ENCODE measurements at places on chromosomes 4 and X.

DNA sequence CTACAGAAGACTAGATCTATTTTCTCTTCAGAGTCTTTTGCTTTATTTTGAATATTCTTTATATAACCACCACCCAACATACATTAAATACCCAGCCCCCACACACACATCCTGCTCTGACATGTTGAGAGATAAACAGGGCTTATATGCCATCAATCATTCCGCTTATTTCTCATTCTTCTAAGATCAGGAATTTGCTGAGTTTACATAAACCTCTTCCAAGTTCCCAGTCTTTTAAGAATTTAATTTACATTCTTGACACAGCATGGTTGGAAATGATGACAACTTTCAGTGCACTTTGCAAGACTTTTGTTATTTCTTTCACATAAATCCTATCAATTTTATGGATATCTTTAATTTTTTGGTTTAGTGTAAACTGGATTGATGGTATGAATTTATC is 17.5 kb upstream of the RAB9B start:
- DNase-seq: no peak

- DNase-seq: no peak
Measured at GRCh38 chr4:136329042-136329662, 1203.1 kb downstream of the PCDH18 start.

- DNase-seq: no peak
Measured at GRCh38 chr4:147830987-147831386, 99.1 kb downstream of the ARHGAP10 start.

GRCh38 chr4:70515367-70516250 is 2.8 kb upstream of the AMTN start:
- no peak for DNase-seq

Measured in stimulated activated CD4-positive, alpha-beta T cell treated with anti-CD3 and anti-CD28 coated beads, Interleukin-4, amount 100 ng/mL, for 4 hours (primary cell).